ENCODE measurements at places on chromosomes 16 and 17.

DNA sequence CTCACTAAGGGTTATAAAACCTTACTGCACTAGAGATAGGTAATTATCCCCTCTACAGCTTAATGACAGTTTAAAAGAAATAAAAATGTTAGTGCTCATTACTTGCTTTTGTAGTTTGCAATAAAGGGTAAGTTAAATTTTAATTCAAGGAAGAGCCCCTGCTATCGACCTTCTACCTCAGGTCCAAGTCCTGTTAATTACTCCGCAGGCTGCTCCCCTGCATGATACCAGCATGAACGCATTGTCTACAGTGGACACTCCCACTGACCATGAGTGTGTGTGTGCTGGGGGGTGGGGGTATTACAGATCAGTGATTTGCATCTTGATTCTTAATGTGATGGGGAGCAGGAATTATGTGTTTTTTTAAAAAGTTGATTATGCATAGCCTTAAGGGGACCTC, 103.1 kb downstream of the AATF start:
- DNase-seq, result no peak

DNA sequence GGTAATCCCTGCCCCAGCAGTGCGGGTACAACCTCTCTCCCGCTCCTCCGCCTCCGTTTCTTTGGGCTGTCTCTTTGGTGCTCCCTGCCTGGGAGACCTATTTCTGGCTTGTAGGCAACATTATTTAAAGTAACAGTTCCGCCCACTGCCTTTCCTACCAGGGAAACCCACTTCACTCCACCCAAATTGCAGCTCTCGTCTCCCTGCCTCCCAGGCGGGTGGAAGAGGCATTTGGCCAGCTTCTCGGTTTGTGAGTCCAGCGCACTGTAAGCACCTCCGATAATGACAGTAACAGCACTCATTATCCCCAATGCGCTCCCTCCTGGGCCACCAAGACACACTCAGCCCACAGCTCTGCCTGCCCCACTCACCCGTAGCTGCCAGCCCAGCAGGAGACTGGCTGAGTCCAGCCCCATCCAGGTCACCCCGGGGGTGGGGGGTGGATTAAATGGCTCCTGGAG, 165.1 kb upstream of the CDC42EP4 start:
- DNase-seq, result no peak

- DNase-seq, result no peak
Observed at GRCh38 chr17:56548661-56549060, 44.8 kb upstream of the NOG start.

GRCh38 chr17:29250666-29251065, 4.0 kb downstream of the CRYBA1 start:
- DNase-seq, result no peak

- no peak for DNase-seq
Observed at GRCh38 chr17:56781906-56782305, 51.8 kb downstream of the C17orf67 start.

DNA sequence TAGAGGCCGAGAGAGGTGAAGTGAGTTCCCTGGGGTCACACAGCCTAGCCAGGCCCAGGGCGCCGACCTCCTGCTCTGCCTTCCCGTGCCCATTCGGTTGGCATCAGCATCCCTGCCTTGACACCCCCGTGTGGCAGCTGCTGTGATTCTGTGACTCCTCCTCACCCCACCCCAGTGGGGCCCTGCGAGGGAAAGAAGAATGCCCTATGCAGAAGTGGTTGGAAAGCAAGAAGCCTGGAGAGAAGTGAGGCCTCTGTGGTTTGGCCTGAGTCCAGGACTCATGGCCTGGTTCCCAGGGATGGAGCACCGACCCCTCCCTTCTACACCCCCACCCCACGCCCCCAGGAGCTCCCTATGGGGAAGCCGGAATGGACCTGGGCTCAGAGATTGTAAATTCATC, 296.2 kb downstream of the SEC14L1 start:
- DNase-seq, result peak; percentile 51

DNA sequence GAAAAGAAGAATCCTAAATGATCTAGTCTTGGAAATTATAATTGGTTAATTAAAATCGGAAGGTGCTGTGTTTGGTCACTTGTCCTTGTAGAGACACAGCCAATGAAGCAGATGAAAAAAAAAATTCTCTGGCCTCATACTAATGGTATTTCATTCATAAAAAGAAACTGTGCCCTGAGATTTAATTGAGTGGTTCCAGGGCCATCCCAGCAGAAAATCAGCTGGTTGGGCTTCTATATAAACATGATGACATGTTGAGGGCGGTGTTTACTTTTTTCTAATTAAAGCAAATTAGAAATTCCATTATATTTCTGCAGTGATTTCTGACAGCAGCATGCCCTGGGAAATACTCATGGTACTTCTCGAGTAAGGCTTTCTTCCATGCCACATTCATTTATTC, 191.9 kb upstream of the KCNJ16 start:
- DNase-seq, result no peak

DNA sequence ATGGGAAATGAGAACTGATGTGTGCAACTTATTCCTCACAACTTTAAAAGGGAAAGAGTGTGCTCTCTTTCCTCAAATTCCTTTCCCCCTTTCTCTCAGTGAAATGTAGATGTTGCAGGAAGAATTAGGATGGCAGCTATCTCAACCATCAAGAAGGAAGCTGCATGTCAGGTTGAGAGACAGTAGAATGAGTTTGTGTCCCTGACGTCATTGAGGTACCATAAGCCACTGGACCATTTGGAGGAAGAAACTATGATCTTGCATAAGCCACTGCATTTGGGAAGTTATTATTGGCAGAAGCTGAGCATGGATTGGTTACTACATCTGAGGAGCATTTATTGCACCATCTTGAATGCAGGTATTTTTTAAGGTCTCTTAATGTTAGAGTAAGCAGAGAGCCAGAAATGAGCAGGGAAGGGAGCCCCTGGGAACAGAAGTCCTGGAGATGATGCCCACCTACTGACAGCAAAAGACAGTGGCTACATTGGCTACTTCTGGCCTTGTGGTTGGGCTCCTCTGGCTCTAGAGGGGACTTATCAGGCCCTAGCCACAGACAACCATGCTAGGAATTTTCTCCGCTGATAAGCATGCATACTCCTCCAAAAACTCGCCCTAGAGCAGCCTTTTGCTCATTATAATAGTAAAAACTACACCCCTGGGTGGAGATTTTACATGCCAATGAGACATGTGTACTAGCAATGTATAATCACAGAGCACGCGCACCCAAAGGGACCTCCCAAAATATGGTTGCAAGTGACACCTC, 249.0 kb upstream of the SALL1 start:
- no peak for DNase-seq

DNA sequence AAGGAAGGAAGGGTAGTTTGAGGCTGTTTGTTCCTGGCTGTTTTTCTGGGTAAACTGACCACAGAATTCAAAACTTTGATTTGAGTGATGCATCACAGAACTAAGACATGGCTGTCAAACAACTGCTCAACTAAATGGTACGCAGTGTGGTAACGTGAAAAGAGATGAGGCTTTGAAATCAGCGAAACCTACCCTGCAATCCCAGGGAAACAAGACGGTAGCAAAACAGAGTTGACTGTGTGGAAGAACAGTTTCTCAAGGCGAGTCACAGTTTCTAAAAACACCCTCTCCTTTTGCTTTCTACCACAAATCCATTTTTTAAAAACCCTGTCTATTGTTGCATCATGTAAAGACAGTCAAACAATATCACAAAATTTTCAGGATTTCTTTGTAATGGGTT, 156.0 kb upstream of the MAF start:
- DNase-seq, result no peak

DNA sequence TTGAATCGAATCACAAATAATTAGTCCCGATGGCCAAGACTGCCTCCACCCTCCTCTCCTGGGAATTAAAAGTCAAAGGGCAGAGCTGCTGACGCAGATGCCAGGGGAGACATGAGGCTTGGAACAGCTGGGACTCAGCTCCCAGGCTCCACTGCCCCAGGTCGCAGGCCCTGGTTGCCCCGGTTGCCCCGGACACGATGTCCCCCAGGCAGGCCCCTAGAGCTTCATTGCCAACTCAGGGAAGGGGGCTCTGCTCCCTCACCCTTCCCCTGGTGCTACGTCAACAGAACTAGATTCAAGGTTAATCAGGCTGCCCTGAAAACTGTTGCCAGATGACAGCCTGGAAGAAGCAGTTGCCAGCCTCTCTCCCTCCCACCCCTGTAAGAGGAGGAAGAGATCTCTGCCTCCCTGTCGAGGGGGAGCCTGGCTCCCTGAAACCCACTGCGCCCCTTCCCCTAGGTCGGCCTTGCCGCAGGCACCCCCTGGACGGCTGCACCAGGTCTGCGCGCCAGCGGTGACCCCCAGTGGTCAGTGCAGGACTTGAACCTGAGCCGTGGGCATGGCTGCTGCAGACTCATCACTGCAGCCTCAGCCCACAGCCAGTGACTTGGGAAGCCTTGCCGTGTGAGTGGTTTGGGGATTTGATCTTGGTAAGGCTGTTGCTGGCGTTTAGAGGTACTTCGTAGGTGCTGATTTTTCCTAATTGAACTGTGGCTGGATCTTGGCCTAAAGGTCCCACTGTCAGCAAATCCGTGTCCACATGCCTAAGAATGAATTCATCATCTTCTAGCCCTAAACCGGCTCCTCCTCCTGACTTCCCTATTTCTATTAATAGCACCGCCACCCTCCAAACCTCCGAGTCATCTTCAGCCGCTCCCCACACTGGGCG, 84.1 kb upstream of the TOB1 start:
- peak; percentile 84 for DNase-seq

- DNase-seq, result no peak
Observed at GRCh38 chr17:15274017-15274416, 8.9 kb upstream of the PMP22 start.

DNA sequence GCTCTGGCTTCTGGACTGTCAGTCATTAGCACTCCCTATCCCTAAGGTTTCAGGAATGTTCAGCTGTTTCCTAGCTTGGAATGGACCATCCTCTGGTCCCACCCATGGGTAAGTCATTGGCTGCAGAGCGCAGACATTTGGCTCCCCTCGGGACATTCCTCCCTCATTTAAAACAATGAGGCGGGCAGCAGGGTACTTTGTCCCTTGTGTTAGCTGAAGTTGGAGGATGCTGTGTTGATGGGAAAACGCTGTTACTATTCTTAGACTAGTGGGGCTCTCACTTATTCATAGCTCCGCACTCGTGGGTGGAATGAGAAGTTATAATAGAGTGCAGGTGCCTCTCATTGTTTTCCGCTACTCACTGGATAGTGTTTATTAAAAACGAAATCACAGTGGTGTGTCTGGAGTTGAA, 673.8 kb downstream of the WWOX start:
- DNase-seq, result no peak

GRCh38 chr17:11486868-11487310, 111.4 kb upstream of the DNAH9 start:
- no peak for DNase-seq

- no peak for DNase-seq
Observed at GRCh38 chr16:81492311-81492761, 47.7 kb downstream of the CMIP start.

- DNase-seq, result peak; percentile 75
Observed at GRCh38 chr17:65100316-65101140, 36.6 kb upstream of the RGS9 start.

DNA sequence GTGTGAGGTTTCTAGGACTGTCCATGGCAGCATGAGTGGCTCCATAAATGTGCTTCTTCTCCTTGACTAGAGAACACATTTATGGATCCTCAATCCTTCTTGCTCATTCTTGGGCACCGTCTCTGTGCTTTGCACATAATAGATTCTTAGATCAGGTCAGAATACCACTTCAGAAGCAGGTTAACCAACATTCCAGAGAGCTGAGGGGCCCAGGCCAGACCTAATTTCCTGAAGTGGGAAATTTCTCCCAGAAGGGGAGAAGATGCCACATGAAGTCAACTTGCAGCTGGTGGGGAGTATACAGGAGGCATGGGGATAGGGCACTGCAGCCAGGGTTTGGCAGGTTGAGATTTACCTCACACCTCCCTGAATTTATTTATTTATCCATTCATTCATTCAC, 24.4 kb upstream of the VAT1L start:
- DNase-seq, result no peak
